Heart right ventricle (tissue), 16 donors: ENCODE measurements at places on chromosomes 6 and 20. TPM values are rescaled to one million over a fixed set of nuclear protein-coding genes. Genes with fewer than 3 reads are reported as not detected.

GRCh38 chr6:134551245-134551960 is 233.5 kb upstream of the SGK1 start:
- DNase-seq, result no peak

GRCh38 chr20:29741594-29741893 is 1515.9 kb upstream of the DEFB115 start:
- no peak for DNase-seq

DNA sequence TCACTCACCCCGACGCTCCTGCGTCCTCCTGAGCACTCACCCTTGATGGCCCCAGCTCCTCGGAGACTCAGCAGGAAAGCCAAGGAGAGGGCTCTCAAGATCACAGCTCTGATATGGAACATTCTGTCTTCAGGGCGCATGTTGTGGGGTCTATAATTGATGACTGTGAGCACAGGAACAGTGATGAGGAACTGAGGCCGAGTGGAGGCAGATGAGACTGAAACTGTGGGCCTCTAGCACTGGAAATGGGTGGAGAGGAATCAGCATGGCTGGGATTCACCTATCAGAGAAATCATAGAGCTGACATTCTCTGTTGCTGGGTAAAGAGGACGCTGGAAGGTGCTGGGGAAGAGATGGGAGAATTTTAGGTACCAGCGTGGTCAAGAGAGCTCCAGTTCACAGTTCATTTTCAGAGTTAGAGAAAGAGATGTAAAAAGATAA is at the start of gene HLA-DPA1:
Gene HLA-DPA1 (minus strand): TSS at position 219 of the 441 bp plus-strand sequence.
- DNase-seq, result peak; percentile 69

GRCh38 chr20:61166324-61166723 is 85.7 kb upstream of the CDH4 start:
- no peak for DNase-seq

- no peak for DNase-seq
These were observed 50.2 kb downstream of the NCOA3 start for GRCh38 chr20:47551841-47552240.

DNA sequence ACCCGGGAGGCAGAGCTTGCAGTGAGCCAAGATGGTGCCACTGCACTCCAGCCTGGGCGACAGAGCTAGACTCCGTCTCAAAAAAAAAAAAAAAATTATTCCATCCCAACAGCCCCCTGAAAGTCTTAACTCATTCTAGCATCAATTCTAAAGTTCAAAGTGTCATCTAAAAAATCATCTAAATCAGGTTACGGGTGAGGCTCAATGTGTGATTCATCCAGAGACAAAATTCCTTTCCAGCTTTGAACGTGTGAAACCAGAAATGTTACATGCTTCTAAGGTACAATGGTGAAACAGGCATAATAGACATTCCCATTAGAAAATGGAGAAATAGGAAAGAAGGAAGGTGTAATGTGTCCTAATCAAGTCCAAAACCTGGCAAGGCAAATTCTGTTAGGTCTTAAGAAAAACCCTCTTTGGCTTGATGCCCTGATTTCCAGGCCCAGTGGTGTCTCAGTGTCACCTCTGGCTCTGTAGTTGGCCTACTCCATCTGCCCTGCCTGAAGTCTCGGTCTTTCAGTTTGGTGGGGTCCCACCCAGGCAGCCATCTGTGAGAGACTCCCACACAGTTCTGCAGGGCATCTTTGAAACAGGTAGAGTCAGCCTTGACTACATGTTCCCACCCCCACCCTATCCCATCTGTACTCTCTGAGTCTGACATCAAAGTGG is 43.5 kb downstream of the HFE start:
- no peak for DNase-seq

DNA sequence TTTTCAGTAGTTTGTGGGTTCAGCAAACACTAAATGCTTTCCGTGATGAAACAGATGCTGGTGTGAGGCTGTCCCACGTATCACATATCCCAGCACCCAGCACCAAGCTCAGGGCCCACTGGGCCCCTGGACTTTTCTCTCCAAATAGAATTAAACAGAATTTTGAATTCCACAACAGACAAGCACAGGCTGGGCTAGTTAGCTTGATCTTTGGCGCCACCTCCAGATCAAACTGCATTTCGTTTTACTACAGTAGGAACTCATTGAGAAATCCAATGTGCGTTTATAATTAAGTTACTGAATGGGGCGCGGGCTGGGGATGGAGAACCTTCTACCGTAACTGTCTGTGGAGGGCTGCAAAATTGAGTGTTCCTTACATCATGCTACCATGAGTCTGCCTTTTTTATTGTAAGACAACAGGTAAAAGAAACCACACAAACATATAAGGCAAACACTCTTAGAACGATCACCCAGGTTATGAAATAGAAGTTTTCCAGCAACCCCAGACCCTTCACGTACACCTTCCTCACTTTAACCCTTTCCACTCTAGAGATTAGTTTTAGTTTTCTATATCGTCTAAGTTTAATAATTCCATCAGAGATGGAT is 107.8 kb downstream of the ZFP64 start:
- DNase-seq, result peak; percentile 48

The PSMG4 gene
- total RNA-seq, result 9.6 TPM

The LY86 gene
- 7.6 TPM for total RNA-seq

The BTN1A1 gene
- total RNA-seq, result not detected

The TFAP2A gene
- total RNA-seq, result 0.59 TPM

The SPATA25 gene
- total RNA-seq, result 2.9 TPM
